ENCODE measurements at places on chromosomes 12 and 14.

GRCh38 chr14:102187044-102187443 lies 47.3 kb downstream of the WDR20 start:
- no peak for DNase-seq

DNA sequence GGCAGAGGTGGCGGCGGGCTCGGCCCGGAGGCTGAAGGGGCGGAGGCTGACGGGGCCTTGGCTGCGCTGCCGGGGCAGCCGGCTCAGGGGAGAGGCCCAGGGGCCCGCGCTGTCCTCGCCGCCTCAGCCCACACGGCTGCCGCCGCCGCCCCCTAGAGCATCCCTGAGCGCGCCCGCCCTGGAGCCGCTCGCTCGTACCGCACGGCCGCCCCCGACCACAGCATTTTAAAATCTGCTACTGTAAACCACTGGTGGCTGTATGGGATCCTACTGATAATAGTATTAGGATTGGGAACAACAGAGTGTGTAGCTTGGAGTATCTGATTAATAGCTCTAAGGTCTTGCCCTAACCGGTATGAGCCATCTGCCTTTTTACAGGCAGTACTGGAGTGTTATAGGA lies 22.2 kb upstream of the EDDM3A start:
- no peak for DNase-seq

DNA sequence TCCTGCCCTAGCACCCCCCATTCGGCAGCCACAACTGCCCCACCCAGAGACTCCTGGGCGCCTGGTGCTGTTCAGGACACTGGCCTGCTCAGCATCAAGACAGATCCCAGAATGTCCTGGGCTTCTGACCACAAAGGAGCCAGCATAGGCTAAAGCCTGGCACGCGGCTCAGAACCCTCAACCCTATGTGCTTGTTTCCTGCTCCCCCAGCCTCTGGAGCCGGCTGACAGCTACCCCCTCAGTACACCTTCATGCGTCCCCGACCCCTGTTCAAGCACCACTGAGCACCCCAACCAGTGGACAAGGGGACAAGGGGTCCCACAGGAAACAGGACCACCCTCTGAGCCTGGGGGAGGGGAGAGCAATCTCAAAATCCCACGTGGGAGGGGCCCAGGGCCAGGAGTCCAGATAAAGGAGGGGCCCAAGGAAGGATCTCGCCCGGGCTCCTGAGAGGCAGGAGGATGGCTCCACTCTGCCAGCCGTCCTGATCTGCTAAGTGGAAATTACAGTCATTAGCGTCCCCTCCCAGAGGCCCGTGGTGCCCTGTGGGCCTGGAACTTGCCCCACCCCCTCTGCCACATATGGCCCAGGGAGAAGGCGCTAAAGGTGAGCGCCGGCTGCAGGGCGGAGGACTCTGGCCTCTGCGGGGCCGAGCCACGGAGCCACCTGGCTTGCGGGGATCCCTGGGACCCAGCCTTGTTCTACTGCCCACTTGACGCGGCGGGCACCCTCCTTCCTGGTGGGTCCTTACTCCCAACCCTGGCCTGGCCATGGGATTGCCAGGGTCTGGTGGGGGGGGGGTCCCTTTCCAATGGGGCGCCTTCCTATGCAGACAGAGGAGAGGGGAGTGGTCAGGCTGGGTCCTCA lies 27.2 kb upstream of the GPR132 start:
- no peak for DNase-seq

- no peak for DNase-seq
These were observed 3.6 kb upstream of the P2RX2 start for GRCh38 chr12:132614861-132615578.

- DNase-seq = no peak
These were observed 3.4 kb downstream of the CDCA3 start for GRCh38 chr12:6847676-6848075.

DNA sequence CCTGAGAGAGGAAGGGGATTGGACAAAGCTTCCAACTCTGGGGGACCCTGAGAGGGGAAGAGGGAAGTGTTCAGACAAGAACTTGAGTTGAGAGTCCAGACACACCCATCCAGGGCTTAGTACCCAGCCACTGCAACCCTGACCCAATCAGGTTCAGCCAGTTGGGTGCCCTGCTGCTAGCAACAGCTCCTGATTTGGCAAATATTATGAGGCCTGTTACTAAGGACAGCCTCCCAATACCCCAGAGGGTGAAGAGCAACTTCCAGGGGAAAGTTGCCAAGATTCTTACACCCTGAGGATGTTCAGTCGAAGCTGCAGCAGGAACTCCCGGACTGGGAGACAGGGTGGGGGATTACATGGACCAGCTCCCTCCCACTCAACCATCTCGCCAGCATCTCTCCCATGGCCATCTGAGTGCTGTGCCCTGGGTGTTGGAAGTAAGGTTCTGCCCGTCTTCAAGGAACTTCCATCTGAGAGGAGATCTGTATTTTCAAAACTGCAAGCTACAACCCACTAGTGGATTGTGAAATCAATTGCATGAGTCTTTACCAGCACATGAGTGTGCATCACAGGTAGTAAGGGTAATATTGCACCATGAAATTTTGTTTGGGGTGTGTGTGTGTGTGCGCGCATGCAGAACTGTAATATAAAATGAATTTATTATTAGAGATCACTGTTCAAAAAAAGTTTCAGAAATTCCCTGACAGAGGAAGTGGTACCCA lies 11.5 kb upstream of the KRT78 start:
- DNase-seq = no peak

DNA sequence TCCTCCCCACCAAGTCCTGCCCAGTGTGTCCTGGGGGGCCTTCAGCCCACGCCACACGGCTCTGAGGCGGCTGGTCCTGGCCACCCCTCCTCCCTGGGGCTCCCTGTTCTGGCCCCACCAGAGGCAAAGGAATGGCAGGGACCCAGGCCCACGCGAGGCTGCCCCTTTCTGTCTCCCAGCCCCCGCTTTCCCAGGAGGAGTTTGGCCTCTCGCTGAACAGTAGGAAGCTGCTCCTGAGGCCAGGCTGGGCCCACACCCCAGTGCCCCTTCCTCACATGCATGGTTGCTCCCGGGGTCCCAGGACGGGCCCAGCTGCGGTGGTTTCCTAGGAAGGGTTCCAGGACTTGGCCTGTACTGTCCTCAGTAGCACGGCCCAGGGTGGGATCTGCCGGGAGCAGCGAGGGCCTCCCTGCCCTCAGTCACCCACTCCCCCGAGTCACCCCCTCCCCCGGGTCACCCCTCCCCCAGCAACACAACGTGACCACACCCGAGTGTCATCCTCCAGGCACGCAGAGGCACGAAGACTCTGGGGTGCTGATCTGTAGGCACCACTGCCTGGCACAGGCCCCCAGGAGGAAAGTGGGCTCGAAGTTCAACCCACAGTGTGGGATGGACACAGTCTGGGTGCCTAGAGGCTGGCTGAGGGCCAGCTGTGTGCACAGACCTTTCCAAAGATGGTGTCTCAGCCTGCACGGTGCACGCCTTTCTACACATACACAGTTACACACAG lies 33.0 kb downstream of the LRCOL1 start:
- DNase-seq = no peak

- no peak for DNase-seq
These were observed 522 bp downstream of the R3HDM2 start for GRCh38 chr12:57430112-57430930.

DNA sequence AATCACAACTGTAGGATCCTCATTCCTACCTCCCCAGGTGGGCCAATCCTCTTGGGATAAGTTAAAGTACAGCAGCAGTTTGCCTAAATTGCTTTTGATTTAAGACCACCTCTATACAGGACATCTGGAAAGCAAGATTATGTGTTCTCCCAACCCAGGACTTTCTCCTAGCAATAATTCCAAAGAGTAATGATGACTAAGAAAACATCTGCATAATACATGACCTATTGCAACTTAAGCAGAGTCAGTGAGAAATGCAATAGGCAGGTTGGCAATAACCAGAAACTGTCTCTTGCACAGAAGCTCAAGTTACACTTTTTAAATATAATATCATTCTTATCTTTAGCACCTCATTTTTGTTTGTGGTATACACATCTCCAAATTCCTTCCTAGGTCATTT lies 275.4 kb downstream of the TRHDE start:
- no peak for DNase-seq

DNA sequence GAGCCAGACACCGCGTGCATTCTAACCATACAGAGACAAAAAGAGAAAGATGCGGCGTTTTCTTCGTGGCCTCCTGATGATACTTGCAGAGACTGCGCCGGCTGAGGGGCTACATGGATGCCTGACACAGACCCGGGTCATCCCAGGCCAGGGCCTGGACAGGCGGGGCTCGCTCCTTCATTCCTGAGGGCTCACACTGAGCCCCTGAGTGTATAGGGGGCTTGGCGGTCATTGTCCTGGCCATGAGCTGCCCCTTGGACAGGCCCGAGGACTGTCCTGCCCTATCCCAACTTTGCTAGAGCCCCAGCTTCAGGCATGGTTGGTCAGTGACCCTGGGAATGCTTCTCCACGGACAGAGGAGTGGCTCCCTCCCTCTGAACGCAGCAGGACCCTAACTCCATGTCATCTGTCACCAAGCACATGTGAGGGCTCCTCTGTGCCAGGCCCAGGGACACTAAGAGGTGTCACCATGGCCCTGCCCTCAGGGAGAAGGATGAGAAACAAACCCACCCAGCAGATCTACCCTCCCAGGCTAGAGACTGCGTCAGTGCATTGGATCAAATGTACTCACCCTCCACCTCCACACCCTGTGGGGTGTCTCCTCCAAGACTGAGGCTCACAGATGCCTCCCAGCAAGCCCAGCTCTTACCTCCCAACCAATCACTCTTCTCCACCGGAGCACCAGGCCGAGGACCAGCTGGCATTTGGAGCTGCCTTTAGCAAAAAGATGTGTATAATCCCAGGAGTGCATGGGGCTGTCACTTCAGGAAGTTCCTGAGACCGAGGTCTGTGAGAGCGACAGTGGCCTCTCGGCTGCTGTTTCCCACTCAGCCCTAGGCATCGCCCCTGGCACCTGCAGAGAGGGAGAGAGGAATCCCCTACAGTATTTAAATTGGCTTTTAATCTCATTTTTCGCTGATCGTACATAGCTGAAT lies 102.7 kb downstream of the DICER1 start:
- DNase-seq = no peak

GRCh38 chr12:57620936-57621496 lies 9.8 kb downstream of the ARHGEF25 start:
- no peak for DNase-seq

GRCh38 chr12:28202374-28203130 lies 12.3 kb downstream of the CCDC91 start:
- no peak for DNase-seq

DNA sequence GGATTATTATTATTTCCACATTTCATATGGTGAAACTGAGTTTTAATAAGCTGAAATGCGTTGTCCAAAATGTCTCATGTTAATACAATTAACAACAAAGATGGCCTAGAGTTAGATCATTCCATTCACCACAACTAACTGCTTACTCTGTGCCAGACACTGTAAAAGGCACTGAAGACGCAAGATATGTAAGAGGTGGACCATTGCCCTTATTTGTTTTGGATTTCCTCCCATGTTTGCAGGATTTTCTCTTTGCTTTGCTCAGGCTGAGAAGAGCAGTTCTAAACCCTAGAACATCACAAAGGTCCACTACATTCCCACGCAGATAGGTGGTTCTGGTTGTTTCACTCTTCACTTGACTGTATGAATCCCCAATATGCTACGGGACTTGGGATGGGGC lies 324.4 kb upstream of the KITLG start:
- DNase-seq = no peak

DNA sequence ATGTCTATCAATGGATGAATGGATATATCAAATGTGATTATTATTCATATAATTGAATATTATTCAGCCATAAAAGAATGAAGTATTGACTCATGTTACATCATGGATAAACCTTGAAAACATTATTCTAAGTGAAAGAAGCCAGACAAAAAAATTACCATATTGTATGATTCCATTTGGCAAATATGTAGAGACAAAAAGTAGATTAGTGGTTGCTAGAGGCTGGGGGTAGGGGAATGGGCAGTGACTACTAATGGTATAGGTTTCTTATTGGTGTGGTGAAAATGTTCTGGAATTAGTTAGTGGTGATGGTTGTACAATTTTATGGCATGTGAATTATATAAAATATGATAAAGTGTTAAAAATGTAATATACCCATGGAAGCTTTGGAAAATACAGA lies 31.8 kb upstream of the GNS start:
- DNase-seq = no peak
